Mesothelial cell of epicardium (in vitro differentiated cells): ENCODE measurements at places on chromosomes 2 and 18. TPM values are rescaled to one million over a fixed set of nuclear protein-coding genes. Genes with fewer than 3 reads are reported as not detected.

The SPC25 gene
- 9.1 to 10.3 TPM (median 10.1 TPM) in 3 replicates for total RNA-seq

The SLC23A3 gene
- 1.6 to 2.6 TPM (median 1.7 TPM) in 3 replicates for total RNA-seq

The SCYGR7 gene
- total RNA-seq: not detected in 3 replicates

The SERPINB5 gene
- 0.13 to 0.22 TPM (median 0.18 TPM) in 3 replicates for total RNA-seq

DNA sequence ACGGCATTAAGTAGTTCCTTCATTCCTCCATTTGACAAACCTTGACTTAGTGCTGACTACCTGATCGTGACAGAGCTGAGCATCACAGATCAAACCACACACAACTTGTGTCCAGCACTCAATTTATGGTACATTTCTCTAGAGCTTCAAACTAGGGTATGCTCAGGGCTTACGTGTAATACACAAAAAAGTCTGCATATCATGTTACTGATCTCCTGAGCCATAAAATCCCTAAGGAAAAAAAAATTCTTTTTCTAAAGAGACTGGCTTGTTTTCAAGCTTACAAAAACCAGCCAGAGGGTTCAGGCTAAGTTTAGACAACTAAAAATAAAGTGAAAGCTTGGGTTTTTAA, 88.0 kb upstream of the ALKAL2 start:
- H3K4me3 ChIP-seq: no peak overlapping the region
- H3K27me3 ChIP-seq: no peaks in the 10 kb centered on the region
- peaks cover 7% of the 10 kb centered on the region for H3K4me1 ChIP-seq
- peaks cover 1% of the 10 kb centered on the region for H3K36me3 ChIP-seq

DNA sequence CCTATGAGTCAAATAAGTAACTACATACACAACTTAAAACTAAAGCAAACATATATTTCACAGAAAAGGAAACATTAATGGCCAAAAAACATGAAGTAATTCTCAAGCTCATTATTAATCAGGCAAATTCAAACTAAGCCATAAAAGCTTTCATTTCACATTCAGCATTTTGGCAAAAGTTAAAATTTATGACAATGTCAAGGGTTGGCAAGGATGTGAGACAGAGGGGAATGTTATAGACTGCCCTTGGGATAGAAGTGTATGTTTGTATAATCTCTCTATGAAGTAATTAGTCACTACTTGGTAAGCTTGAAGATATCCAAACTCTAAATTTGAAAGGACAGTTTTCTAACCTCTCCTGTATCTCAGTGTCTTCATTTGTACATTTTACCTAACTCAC, 539.4 kb downstream of the RIT2 start:
- H3K27ac ChIP-seq: no peak overlapping the region
- DNase-seq: no peak
- peaks cover 21% of the 10 kb centered on the region for H3K4me1 ChIP-seq
- H3K27me3 ChIP-seq: no peaks in the 10 kb centered on the region
- H3K36me3 ChIP-seq: no peaks in the 10 kb centered on the region

GRCh38 chr18:46759890-46760289, 3.0 kb upstream of the ST8SIA5 start:
- no peak overlapping the region for H3K4me3 ChIP-seq
- no peaks in the 10 kb centered on the region for H3K36me3 ChIP-seq
- H3K4me1 ChIP-seq: peaks cover 11% of the 10 kb centered on the region
- no peak for DNase-seq

DNA sequence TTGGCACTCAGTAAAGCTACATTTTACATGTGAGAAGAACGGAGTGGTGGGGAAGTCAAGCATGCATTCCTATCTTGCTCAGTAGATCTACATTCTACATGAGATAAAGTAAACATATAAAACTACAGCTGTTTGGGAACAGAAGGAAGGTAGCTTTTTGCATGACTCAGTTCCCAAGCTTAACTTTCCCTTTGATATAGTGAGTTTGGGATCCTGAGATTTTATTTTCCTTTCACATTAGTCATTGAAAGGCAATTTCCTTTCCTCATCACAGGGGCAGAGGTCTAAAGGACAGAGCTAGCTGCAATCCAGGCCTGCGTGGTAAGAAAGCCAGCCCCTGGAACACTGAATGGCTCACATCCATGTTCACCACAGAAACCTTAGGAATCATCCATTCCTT, 257.2 kb downstream of the SRBD1 start:
- no peak overlapping the region for H3K4me3 ChIP-seq
- no peak for DNase-seq
- H3K27me3 ChIP-seq: no peaks in the 10 kb centered on the region
- peaks cover 2% of the 10 kb centered on the region for H3K4me1 ChIP-seq
- H3K27ac ChIP-seq: no peak overlapping the region

- peaks cover 4% of the 10 kb centered on the region for H3K4me1 ChIP-seq
- H3K4me3 ChIP-seq: peak overlapping the region; percentile 41
- no peaks in the 10 kb centered on the region for H3K36me3 ChIP-seq
- H3K27me3 ChIP-seq: peaks cover 91% of the 10 kb centered on the region
Observed at GRCh38 chr18:5196253-5197031, 615 bp downstream of the AKAIN1 start.

DNA sequence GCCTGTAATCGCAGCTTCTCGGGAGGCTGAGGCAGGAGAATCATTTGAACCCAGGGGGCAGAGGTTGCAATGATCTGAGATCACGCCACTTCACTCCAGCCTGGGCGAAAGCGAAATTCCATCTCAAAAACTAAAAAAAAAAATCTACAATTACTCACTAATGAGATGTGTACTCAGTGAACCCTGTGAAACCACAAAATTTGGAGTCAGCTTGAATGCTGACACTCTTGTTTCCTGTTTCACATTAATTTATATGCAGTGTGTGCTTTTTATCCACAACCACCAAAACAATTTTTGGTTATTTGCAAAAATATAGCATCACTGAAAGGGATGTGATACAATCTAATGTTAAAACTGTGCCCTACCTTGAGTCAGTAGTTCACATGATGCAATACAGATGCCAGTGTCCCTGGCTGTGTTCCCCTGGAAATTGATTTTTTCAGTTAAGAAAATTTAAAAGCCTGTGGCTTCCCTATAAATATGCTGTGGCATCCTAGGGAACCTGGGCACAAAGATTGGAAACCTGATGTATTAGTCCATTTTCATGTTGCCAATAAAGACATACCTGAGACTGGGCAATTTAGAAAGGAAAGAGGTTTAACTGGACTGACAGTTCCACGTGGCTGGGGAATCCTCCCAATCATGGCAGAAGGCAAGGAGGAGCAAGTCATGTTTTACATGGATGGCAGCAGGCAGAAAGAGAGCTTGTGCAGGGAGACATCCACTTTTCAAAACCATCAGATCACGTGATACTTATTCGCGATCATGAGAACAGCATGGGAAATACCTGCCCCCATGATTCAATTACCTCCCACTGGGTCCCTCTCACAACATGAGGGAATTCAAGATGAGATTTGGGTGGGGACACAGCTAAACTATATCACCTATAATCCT, 337.5 kb upstream of the NT5C1B start:
- H3K27me3 ChIP-seq: no peaks in the 10 kb centered on the region
- no peak overlapping the region for H3K4me3 ChIP-seq
- no peak overlapping the region for H3K27ac ChIP-seq
- peaks cover 36% of the 10 kb centered on the region for H3K4me1 ChIP-seq

DNA sequence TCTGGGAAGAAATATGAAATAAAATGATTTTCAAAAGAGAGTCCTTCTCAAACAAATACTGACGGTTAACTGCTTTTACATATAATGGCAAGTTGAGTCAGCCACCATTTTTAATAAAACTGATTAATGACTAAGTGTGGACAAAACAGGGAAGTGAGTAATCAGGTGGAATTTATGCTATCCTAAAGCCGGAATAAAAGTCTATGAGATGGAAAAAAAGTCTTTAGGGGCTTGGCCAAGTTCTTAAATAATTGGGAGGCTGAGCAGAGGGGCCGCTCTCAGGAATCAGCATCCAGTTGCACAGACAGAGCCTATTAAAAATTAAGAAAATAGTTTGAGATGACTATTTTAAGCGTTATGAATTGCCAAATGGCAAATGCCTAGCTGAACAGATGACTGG, 58.6 kb upstream of the AFF3 start:
- peaks cover 1% of the 10 kb centered on the region for H3K27me3 ChIP-seq
- H3K4me1 ChIP-seq: peaks cover 23% of the 10 kb centered on the region
- DNase-seq: no peak

GRCh38 chr2:47490406-47490805, 87.5 kb downstream of the MSH2 start:
- H3K27ac ChIP-seq: no peak overlapping the region
- DNase-seq: no peak

DNA sequence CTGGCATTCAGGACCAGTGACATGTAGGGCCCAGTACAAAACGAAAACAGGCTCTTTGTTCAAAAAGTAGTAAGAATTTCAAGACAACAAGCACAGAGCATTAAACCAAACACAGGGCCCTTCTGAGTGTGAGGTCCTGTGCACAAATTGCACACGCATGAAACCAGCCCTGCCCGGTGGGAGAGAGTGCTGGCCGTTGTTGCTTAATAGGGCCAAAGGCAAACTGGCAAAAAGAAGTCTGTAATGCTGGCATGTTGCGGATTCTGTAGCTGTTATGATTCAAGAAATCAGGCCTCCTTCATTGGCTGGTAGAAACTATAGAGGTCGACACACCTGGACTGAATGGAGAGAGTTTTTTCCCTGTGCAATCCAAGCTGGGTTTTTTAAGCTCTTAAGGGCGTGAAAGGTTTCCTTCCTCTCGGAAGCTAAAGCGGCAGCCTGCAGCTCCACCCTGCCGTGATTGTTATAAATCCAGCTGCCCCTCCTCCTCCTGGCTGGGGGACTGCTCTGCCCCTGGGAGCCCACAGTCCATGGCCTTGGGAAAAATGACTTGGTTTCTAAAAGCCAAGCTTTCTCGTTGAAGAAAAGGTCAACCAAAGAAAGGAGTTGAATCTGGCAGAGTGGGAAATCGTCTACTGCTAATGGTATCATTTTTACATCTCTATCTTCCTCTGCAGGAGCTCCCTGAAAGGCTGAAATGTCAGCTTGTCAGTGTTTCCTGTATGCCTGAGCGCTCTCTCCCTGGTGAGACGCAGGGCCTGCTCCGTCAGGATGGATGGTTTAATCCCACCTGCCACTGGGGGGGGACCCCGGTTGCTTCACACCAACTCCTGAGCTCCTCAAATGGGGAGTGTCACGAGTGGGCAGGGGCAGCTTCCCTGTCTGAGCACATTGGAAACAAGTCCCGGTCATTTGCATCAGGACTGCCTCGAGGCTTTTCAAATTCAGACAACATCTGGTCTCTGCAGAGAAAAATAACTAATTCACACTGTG, 143.6 kb downstream of the ALPK2 start:
- H3K4me3 ChIP-seq: no peak overlapping the region
- H3K27me3 ChIP-seq: peaks cover 26% of the 10 kb centered on the region
- DNase-seq: no peak
- H3K4me1 ChIP-seq: peaks cover 12% of the 10 kb centered on the region
- no peak overlapping the region for H3K27ac ChIP-seq

DNA sequence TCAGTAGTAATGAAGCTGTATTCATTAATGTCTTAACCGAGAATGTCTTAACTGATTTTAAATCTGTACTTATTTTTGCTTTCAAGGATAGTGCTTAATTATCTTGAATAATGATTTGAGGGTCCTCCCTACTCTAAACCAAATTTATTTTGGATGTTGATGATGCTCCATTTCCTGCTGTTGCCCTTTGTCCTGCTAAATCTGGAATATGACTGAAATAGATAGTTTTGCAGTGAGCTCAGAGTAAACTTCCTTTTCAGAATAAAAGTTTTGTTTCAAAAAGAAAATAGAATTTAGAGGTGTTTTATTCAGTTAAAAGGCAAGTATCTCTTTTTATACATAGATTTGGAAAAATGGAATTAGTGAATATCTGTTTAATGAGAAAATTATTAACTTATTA, 8.1 kb downstream of the NBEAL1 start:
- peaks cover 22% of the 10 kb centered on the region for H3K4me1 ChIP-seq
- no peak overlapping the region for H3K27ac ChIP-seq
- no peaks in the 10 kb centered on the region for H3K27me3 ChIP-seq
- DNase-seq: no peak
- H3K4me3 ChIP-seq: no peak overlapping the region
- peaks cover 4% of the 10 kb centered on the region for H3K36me3 ChIP-seq

GRCh38 chr2:199439542-199439941, 18.2 kb downstream of the SATB2 start:
- H3K4me3 ChIP-seq: no peak overlapping the region
- no peak for DNase-seq
- H3K27me3 ChIP-seq: peaks cover 17% of the 10 kb centered on the region
- H3K4me1 ChIP-seq: no peaks in the 10 kb centered on the region
- H3K27ac ChIP-seq: no peak overlapping the region
- H3K36me3 ChIP-seq: no peaks in the 10 kb centered on the region

- H3K27ac ChIP-seq: peak overlapping the region; percentile 88
- peak overlapping the region; percentile 88 for H3K4me3 ChIP-seq
- H3K4me1 ChIP-seq: peaks cover 35% of the 10 kb centered on the region
- peaks cover 7% of the 10 kb centered on the region for H3K36me3 ChIP-seq
Observed at GRCh38 chr2:149329489-149330126, 779 bp upstream of the LYPD6 start.

DNA sequence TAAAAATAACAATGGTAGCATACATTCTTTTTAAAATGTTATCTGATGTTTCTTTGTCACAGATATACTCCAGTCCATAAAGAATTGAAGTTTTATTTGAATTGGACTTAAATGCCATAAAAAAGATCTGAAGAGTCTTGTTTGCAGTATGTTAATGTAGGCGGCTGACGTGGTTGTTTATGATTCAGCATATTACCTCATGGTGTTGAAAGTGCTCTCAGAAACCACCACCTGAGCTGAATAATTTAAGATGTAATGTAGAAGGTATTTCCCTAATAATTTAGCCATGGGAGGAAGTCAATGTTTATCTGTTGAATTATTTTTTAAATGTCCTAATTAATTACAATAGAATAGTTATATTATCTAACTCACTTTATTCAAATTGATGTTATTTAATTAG, 58.6 kb upstream of the CHN1 start:
- H3K27me3 ChIP-seq: no peaks in the 10 kb centered on the region
- H3K4me1 ChIP-seq: no peaks in the 10 kb centered on the region
- H3K4me3 ChIP-seq: no peak overlapping the region
- H3K27ac ChIP-seq: no peak overlapping the region

DNA sequence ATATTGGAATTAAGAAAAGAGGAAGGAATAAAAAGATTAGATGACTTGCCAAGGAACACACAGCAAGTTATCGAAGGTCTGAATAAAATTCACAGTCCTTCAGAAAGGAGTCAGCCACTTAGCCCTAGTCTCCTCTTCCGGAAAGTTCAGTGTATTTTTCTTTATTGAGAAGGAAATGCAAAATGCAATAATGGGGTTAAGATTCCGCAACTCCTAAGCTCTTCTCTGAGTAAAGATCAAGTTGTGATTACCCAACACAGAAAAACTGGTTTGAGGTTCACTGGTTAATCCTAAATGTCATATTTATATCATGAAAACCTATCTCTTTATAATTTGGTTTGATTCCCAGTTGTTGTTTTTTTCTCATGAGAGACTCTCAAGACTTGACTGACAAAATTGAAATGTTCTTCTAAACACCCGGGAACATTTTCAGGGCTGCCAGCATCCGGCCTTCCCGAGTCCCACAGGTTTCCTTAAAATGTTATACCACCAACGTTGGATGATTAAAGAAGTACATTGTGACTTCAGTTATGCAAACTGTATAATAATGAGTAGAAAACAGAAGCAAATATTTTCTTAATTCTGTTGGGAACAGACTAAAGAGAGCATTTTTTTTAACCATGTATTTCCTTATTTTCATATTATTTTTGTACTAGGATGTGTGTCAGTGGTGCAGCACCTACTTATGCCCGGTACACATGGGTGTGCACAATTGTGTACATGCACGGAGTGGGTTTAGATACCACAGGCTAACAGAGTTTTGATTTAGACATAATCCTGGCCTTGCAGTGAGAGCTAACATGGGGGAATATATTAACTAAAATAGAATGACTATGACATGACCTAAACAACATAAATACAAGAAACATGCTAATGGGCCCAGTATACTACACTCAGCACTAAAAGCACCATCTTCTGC, 100.2 kb downstream of the STK39 start:
- H3K4me3 ChIP-seq: no peak overlapping the region
- DNase-seq: no peak
